GM10248 (cell line): ENCODE measurements at places on chromosomes 7 and 10.

DNA sequence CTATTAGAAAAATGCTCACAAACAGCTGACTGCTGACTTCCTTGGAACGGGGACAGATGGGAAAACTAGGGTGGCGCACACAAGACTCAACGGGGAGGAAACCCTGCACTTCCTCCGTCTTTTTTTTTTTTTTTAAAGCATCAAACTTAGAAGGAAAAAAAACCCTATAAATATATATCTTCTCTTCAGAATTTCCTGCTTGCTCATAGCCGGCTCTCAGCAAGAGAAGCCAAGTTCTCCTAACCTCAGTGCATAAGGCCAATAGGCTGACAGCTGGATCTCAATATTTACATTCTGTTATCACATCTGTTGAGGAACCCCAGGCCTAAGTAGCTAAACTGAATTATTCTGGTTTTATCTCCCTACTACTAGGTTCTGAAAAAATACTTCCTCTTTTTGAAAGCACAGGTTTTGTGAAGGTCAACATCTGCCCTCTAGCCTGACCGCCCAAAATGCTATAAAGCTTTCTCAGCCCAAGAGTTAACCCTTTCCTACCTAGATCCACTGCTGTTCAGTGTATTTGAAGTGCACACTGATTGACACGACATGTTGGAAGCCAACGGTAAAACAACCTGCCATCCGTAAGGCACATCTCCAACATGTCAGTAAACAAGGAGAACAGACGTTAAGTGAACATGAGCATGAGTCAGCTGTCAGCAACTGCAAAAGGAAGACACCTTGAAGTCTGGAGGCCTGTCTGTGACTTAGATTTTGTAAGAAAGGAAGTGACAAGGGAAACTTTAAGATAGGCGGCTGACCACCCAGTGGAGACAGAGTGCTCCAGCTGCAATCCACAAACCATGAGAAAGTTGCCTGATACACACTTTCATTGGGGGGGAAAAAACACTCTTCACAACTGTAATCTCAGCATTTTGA, 83.8 kb downstream of the EBLN1 start:
- DNase-seq, result peak; percentile 26

DNA sequence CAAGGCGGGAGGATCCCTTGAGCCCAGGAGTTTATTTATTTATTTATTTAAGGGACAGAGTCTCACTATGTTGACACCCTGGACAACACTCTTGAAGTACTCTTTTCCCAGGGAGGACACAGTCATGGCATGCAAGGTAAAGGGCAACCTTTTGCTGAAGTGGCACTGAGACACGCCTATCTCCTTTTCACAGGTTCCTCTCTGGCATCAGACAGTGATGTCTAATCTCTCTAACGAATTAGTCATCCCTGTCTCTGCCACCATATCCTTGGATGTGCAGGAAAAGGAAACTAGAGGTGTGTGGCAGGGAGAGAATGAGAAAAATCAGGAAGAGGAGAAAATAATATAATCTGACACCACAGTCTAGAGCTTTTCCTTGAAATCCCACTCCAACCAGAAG, 19.5 kb downstream of the CPVL start:
- no peak for DNase-seq

GRCh38 chr7:114862406-114862805, 59.5 kb upstream of the MDFIC start:
- no peak for DNase-seq

DNA sequence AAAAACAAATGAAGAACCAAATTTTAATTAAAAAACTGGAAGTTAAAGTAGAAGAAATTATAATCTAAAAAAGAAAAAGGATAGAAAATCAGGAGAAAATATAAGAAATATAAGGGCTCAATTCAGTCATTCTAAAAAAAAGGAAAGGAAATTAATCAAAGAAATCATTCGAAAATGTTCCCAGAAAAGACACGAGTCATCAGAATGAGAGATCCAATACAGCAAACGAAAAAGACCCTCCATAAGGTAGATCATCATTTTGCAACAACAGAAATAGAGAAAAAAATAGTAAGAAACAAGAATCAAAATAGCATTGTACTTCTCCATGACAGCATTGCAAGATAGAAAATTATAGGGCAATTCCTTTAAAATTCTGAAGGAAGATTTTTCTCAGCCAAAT, 22.5 kb upstream of the DGKI start:
- DNase-seq, result no peak

GRCh38 chr7:77353407-77353721, 62.8 kb downstream of the GSAP start:
- DNase-seq, result no peak

- no peak for DNase-seq
These were observed 8.7 kb upstream of the BAMBI start for GRCh38 chr10:28668363-28669226.

DNA sequence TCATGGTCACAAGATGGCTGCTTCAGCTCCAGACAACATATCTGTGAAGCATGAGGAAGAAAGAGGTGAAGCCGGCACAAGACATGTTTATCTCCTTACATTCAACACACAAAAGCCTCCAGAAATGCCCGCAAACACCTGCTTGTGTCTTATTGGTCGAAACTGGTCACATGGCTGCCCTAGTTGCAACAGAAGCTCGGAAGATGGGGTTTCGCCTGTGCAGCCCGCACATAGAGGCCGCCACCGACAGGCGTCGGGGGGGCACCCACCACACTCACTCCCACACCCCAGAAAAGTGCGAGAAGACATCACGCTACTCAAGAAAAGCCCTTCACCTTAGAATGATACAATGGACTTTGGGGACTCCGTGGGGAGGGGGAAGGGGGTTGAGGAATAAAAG, 63.0 kb upstream of the MGMT start:
- no peak for DNase-seq

GRCh38 chr10:48500771-48501170, 104.1 kb downstream of the ARHGAP22 start:
- DNase-seq, result no peak

DNA sequence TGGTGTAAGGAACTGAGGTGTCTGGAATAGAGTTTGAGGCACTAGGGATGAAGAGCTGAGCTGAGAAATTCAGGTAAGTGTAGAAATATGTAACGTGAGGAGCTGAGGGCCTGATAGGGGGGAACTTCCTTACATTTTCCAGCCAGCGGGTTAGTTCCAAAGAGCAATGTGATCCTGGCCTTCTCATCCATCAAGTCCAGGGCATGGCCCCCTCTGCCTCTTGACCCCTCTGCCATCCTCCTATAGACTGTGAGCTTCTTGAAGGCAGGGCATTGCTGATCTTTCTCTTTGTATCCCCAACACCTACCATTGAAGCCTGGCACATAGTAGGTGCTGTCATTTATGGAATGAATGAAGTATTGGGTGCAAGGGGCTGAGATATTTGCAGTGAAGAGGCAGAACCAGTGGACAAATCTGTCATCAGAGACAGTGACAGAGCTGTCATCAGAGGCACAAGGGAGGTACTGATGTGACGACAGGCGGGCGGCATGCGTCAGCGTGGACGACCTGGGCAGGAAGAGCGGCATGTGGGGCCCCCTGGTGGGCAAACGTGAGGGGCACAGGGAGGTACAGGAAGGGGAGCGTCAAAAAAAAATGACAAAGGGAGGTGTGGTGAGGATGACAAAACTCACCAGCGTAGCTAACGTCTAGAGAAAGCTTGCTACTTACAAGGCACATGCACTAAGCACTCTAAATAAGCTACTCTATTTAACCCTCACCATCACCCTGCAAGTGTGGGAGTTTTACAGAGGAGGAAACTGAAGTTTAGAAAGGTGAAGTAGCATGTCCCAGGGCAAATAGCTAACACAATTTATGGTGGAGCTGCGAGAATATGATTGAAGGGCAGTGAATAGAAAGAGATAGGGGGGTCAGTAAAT, 5.2 kb upstream of the CAMK2G start:
- peak; percentile 85 for DNase-seq

DNA sequence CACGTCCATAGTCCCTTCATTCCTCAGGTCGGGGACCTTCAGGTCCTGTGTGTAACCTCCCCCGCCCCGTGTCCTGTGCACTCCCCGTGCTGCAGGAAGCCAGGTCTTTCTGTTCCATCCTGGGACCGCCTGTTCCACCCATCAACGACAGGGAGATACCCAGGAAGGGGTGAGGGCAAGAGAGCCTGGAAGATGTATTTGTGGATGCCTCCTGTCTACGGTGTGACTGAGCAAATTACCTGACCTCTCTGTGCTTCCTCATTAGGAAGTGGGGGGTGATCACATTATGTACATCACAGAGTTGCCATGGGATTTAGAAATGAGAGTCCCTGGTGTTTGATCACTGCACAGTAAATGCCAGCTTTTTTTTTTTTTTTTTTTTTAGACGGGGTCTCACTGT, 46.3 kb downstream of the GRID2IP start:
- DNase-seq, result no peak

GRCh38 chr7:45098983-45099839, 10.4 kb upstream of the NACAD start:
- no peak for DNase-seq

GRCh38 chr10:32906595-32906994, 51.4 kb downstream of the ITGB1 start:
- no peak for DNase-seq

DNA sequence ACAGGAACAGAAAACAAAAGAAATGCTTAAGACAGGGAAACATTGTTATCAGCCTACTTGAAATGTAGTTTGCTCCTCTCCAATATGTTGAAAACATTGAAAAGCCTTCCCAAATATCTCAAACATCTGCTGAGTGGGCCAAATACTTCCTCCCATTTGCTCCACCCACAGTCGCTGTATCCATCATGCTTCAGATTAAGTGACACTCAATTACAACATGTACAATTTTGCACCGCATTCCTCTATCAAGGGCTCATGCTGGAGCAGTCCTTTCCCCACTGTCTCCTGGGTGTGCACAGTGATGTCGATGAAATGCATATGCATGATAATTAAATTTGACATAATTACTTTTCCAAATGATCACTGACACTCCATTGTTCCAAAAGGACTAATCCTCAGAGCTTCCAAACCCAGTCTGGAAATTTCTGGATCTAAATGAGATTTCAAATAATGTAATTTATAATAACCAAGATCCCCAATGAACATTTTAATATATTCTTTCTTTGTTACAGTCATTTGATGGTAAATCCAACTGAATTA, 604.6 kb downstream of the GRID1 start:
- no peak for DNase-seq
